Stimulated activated CD4-positive, alpha-beta T cell treated with anti-CD3 and anti-CD28 coated beads, Interleukin-1b, Interleukin-23, amount 100 ng/mL, for 1 hour (primary cell): ENCODE measurements at places on chromosomes 2 and 18.

- DNase-seq, result no peak
Measured at GRCh38 chr2:39851651-39852110, 72.6 kb upstream of the THUMPD2 start.

DNA sequence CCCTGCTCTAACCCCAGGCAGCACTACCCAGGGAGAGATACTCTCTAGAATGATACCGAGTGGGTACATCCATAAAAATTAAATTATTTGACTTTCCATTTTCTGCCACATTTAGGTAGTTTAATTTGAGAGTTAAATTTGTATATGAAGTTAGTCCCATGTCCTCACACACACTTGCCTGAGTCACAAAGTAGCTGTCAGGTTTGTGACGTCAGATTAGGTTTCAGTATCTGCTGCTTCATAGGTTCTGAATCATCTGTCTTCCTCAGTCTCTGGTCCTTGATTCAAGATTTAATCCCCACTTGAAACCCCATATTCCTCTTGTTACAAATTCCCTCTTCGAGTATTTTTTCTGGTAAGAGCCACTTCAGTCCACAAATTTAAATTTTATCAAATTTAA is 738.6 kb upstream of the FAM98A start:
- no peak for DNase-seq

DNA sequence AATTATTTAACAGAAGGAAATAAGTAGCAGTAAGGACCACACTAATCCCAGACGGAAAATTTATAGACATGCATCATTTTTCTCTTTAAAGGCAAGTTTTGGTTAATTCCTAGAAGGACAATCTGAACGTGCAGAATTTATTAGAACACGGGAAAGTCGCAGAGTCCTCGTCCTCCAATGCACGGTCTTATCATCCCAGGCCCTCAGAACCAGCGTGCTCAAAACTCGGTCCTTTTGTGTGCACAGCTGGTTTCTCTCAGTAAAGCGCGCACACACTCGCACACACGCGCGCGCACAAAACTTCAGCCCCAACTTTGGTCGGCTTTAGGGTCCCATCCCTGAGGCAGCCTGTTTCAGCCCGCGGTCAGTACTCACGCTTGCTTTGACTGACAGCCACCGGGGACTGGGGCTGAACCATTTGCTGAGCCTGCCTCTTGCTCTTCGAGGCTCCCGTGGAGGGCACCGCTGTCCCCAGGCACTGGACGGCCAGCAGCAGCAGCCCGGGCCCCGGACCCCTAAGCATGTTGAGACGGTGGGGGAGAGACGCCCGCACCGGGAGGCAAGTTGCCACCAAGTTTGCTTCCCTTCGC is 493 bp downstream of the FN1 start:
- no peak for DNase-seq

DNA sequence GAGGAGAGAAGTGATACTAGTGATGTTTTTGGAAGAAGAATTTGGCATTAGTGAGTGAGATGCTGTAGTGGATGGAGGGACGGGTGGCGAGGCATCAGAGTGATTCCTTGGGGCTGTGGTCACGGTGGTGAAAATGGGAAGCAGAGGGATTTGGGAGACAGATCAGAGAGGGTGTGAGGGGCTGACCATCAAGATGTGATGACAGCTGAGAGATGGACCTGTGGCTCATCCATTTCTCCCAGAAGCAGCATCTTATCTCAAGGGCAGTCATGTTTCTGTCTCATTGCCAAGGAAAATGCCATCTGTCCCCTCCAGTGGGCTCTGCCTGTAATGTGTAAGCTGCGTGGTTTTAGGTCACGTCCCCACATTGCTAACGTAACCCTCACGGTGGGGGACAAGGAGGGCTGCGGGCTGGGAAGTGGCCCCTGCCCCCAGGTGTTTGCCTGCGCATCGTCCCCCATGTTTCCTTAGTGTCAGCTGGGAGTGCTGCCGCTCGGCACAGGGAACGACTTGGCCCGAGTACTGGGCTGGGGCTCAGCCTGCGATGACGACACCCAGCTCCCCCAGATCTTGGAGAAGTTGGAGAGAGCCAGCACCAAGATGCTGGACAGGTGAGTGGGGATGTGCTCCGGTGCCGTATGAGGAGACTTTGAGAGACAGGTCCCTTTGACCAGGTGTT is 91.0 kb downstream of the DGKD start:
- DNase-seq, result no peak

DNA sequence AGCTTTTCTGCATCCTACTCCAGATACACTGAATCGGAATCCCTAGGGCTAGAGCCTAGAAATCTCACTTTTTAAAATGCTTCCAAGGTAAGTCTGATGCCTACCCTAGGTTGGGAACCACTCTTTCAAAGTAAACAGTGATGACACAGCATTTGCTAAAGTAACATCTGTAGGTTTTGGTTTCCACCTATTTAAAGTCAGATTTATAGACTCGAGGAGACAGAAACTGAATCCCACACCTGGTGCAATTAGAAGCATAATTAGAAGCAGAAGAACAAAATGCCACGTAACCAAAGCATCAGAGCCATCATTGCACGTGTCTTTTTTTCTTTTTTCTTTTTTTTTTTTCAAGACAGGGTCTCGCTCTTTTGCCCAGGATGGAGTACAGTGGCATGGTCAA is 40.9 kb downstream of the PDK1 start:
- DNase-seq, result no peak

- DNase-seq, result no peak
Measured at GRCh38 chr2:21966139-21966538, 842.4 kb downstream of the TDRD15 start.
